ENCODE measurements at places on chromosomes 7 and 10.

GRCh38 chr7:40175725-40176510, 41.1 kb downstream of the SUGCT start:
- no peak for DNase-seq

- no peak for DNase-seq
Observed at GRCh38 chr7:108525327-108525984, 479 bp downstream of the PNPLA8 start.

GRCh38 chr10:70664702-70665195, 7.6 kb upstream of the ADAMTS14 start:
- peak; percentile 54 for DNase-seq

DNA sequence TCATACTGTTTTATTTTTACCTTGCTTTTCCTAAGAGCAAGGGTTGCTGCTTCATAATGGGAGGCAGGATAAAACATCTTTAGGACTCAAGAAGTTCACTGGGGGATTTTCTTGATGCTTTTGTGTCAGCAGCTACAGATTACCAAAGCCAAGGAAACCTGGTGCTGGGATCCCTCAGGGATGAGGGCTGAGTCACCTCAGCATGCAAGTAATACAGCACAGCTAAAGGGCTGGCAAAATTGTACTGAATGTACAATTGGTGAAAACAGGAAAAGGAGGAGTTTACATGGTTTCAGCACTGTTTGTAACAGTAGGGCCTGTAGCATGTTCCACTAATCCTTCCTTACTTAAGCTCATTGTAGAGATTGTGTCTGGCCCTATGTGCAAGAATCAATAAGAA, 1056.8 kb downstream of the SORCS1 start:
- no peak for DNase-seq

GRCh38 chr10:122279725-122280141, 8.6 kb downstream of the BTBD16 start:
- no peak for DNase-seq

- no peak for DNase-seq
Observed at GRCh38 chr7:4798706-4799235, 23.3 kb downstream of the AP5Z1 start.

- DNase-seq, result no peak
Observed at GRCh38 chr10:2777666-2778355, 289.5 kb upstream of the PFKP start.

GRCh38 chr7:142301299-142301698, 43.4 kb upstream of the PRSS58 start:
- no peak for DNase-seq

- no peak for DNase-seq
Observed at GRCh38 chr10:132668048-132668394, 117.9 kb downstream of the NKX6-2 start.

- DNase-seq, result no peak
Observed at GRCh38 chr10:119325131-119325530, 117.8 kb downstream of the GRK5 start.

DNA sequence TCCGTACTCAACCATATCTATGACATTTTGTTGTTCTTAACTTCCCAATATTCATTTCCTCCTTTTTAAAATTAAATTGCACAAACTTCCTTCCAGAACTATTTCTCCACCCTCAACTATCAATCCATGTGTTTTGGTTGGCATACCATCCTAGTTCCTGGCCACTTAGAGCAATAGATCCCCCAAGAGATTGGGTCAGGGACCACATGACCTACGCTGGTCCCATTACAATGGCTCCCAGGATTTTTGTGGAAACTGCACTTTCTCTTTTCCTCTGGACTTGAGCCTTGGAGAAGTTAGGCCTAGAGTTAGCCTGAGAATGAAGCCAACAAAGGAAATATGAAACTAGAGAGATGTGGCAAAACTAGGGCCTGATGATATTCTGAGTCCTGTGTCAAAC, 55.7 kb upstream of the CASD1 start:
- no peak for DNase-seq

DNA sequence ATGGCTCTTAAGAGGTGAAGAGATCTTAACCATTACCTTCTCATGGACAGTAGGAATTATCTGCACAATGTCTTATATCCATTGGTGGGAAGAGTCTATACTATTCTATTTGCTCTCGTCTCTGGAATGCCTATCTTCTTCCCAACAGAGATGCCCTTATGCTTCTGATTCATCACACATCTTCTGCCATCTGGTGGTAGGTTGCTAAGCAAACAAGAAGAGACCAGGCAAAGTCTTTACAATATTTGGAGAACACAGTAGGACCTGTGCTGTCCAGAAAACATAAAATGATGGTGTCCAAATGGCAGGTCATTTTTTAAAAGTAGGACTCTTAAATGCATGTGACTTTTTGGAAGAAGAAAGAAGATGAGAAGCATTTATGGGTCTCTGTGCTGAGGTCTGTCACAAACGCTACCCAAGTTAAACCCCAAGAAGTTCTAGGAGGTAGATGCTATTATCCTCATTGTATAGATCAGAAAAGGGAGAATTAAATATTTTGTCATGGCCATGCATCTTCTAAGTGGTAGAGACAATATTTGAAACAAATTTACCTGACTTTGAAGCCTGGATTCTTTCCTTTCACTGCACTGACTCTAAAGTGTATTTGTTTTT, 67.8 kb upstream of the NXPH1 start:
- DNase-seq, result peak; percentile 12

GRCh38 chr10:94214481-94214893, 148.3 kb downstream of the NOC3L start:
- DNase-seq, result no peak

DNA sequence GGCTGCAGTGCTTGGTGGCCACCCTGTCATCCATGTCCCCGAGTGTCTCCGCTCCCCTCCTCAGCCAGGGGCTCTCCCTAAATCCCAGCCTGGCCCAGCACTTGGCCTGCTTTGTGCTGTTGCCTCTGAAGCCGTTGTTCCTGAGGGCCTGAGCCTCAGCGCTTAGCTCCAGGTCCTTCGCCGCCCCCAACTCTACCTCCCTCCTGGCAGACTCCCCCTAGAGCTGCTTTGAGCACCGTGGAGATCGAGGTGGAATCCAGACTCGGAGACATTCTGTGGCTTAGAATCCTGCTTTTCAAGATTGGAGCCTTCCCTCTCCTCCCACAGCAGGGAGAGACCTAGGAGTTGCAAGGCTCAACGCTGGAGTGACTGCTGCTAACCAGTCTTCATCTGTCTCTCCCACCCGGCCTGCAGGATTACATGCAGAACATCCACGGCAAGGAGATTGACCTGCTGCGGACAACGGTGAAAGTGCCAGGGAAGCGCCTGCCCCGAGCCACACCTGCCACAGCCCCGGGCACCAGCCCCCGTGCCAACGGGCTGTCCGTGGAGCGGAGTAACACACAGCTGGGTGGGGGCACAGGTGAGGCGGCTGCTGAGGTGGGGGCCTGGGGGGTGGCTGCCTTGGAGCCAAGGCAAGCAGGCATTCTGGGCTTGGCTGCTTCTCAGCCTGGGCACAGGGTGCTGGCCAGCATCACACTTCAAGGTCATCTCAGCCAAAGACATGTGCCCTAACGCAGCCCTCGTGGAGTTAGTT, 33.3 kb downstream of the GBX1 start:
- DNase-seq, result no peak

GRCh38 chr10:92747600-92747999, 57.8 kb downstream of the HHEX start:
- no peak for DNase-seq

GRCh38 chr10:106280896-106281460, 883.5 kb downstream of the SORCS1 start:
- DNase-seq, result no peak

DNA sequence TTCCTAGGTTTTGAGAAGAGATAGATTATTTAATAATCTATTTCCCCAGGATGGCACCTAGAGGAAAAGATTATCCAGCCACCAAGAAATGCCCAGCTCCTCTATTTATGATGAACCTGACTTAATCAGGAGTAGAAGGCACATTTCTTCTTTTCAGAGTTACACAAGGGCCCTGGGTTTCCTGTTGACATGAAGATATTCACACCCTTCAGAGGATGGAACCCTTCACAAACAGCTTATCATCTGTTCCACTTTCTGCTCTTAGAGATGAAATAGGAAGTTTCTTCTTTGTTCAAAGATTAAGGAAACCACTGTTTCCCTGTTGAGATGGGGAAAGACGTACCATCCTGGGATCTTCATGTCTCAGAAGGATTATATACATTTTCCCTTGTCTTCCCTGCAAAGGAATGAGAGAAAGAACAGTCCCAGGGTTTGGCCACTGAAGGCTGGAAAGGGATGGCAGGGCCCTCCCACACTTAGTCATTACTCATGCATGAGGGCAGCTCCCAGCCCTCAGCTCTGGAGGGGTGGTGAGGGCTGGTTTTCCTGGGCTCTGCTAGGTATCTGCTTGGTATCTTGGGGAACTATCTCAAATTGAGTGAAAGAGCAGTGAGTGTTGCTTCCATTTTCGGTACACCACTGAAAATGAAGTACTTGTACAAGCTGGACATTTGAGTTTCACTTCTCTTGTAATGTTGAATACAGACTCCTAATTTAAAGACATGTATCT, 64.0 kb downstream of the MTPAP start:
- no peak for DNase-seq

GRCh38 chr10:23019633-23020032, 75.7 kb upstream of the MSRB2 start:
- DNase-seq, result no peak

Data from hypothalamus (tissue), 51 donors.